ENCODE measurements at places on chromosomes 2 and 18.
A peak's percentile ranks its signal among the peaks of the same experiment; 100 is the strongest.

- DNase-seq, result peak; percentile 75
Measured at GRCh38 chr2:230330725-230331124, 3.7 kb downstream of the SP140L start.

DNA sequence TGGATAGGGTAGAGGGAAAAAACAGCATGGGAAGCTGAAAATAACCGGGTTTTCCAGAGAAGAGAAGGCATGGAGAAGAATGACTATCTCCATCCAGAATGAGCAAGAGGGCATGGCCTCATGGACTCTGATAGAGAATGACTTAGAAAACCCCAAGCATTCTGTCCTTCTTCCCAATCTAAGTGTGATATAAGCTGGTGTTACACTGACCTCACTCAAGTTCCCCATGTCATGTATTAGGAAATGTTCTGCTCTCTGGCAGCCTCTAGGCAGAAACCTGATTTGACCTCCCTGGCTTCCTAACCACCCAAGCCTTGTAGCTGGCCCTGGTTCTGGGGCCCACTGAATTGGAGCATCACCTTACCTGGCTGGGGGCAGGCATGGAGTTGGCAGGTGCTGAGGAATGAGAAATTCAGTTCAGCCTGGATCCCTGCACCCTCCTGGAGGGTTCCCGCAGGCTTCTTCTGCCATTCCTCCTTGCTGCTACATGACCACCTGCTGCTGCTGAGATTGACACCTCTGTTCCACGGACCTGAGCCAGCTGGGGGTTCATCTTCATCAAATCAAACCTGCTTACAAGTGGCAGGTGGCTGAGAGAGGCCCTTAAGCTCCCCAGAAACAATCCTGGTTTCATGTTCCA lies 5.2 kb upstream of the SIGLEC15 start:
- no peak for DNase-seq

GRCh38 chr18:68793951-68794350 lies 3.9 kb upstream of the CCDC102B start:
- DNase-seq, result no peak

DNA sequence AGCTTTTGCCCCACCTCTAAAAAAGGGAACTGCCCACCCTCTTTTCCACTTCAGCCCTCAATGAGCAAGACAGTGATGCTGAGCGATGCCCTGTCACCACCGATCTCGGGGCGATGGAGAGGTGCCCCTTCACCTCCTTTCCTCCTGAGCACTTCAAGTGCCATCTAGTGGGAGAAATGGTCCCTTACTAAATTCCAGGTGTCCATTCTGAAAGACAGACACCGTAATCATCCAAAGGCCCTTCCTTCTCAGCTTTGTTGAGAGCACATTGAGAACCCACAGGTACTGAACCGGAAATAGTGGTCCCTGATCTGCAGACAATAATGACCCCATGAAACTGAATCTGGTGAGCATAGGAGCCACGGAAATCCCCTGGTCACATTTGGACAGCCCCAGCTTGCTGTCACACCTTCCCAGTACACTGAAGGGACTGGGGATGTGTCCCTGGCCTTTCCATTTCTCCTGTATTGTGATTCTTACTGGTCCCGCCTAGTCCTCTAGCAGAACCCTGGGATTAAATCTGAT lies 38.5 kb downstream of the KCTD18 start:
- peak; percentile 54 for DNase-seq

GRCh38 chr2:43465234-43465633 lies 130.6 kb downstream of the THADA start:
- DNase-seq, result no peak

GRCh38 chr18:51028201-51028805 lies 1.7 kb upstream of the SMAD4 start:
- DNase-seq, result peak; percentile 27

- DNase-seq, result no peak
Measured at GRCh38 chr2:128610496-128610895, 291.8 kb upstream of the HS6ST1 start.

DNA sequence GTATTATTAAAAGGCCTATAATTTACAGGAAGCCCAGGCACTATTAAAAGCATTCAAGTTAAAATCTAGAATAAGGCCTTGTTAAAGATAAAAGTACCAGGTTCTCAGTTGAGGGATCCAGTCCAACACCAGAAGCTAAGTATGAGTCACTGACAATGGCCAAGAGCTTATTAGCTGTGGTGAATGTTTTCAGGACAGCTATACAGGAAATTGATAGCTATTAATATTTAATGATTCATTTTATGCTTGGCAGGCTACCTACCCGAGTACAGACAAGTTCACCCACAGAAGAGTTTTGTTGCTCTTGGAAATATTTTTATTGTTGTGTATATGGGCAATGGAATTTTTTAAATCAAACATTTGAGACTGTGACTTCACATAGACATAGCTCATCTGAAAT lies 729.6 kb upstream of the ZNF804A start:
- DNase-seq, result peak; percentile 85

- no peak for DNase-seq
Measured at GRCh38 chr2:77404189-77404588, 118.0 kb downstream of the LRRTM4 start.

DNA sequence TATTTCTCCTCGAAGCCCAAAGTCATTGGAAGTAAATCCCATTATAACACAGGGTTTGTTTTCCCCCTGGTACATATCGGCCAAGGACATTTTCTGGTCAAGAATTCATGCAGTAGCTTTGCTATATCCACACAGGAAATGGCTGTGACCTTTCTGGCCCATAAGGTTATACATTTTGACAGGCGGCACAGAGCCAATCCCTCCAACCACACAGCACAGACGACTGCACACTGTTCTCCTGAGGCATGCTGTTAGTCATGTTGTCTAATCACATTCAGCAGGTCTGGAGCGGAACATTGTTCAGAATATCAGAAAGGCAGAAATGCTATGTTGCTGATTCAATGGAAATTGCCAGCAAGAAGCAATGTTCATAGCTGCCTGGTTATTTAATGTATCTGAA lies 742.3 kb upstream of the SLC8A1 start:
- DNase-seq, result peak; percentile 63

DNA sequence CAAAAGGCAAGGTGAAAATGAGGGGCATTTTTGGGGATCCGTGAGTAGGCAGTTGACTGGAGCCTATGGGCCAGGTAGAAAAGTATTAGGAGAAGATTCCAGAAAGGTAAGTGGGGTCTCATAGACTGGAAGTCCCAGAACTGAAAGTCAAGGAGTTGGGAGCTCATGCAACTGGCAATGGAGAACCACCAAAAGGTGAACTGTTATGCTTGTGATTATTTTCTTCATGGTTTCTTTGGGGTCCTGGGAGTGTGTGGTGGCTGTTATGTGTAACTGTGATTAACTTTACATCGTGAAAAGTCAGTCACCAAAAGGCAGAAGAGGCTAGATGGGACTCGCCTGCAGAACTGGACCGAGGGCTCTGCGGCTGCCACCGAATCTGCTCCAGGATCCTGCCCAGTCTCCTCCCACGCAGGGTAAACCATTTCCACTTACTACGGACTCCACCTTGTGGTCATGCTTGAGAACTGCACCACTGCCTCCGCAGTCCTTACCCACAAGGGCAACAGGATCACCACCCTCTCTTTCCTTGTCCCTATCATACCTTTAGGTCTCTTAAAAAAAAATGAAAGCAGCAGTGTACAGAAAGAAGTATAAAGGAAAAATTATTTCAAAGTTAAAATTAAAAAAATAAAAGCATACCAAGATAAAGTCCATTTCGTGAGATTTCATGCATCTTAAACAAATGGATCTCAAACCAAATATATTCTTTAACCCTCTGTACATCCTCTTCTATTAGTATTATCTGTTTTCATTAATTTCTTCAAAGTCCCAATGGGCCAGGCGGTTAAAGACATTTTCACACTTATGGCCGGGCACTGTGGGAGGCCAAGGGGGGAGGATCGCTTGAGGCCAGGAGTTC lies 15.6 kb upstream of the CEP68 start:
- peak; percentile 87 for DNase-seq

DNA sequence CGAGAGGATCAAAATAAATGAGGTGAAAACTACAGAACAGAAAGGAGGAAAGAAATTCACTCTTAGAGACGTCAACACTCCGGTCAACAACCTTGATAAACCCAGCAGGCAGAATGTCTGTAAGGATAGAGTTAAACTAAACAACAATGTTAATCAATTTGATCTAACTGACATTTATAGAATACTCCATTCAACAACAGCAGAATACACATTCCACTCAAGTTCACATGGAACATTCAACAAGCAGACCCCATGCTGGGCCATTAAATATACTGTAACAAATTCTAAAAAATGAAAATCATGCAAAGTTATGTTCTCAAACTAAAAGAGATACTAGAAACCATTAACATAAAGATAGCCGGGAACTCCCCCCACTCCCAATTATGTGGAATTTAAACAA lies 41.8 kb downstream of the FAM210A start:
- no peak for DNase-seq

DNA sequence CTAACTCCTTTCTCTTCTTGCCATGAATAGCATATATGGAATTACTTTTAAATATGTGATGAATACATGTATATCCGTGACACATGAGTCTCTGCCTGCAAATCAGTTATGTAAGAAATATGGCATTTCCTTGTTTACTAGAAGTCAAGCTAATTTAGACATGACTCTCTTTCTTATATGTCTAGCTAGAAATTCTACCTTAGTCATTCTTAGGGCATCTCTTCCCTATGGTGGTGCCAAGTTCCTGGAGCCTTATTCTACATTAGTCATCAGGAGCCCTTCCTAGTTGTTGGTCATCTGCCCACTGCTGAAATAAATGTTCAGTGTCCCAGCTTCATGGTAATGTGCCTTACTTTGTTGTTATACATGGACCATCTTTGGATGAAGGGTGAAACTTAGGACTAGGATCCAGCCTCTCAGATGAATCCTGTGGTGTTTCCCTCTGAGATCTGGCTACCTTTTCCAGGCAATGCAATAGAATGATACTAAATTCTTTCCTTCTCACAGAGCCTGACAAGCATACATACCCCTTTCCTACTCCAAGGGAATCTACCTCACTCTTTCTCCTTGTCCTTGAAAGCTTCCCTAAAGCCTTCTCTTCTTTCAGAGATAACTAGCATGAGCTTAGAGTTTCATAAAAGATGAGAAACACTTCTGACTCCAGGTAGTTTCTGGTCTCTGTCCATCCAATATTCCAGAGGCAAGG lies 415.3 kb upstream of the VWC2L start:
- peak; percentile 98 for DNase-seq

DNA sequence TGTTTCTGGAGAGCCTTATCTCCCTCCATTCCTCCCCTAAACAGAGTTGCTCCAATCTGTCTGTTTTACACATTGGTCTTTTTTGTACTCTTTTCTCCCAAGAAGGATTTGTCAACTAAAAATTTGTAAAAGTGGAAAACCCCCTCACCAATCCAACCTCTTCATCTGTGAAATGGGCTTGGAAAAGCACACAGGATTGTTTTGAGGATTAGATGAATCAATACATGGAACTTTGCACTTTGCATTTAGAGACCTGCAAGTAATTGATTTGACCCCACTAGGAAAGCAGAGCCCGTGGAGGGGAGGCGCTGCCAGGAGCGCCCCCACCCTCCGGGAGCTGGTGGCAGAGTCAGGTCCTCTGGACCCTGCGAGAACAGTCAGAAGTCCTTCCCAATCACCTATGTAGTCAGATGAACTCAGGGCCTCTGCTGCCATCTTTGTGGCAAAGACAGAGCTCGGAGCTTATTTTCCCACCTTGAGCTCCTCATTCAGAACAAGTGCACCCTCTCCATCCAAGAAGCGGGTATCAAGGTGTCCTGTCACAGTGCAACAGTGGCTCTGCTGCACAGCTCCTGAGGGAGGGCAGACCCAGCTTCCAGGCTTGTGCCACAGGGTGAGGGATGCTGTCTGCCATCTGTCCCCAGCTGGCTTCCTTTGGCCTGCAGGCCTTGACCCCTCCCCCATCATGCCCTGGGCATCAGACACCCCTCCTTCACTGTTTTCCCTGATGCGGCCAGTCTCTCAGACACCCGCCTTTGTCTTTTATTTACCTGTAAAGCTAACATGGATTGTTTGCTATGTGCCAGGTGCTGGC lies 1.7 kb upstream of the TMEM185B start:
- DNase-seq, result no peak

DNA sequence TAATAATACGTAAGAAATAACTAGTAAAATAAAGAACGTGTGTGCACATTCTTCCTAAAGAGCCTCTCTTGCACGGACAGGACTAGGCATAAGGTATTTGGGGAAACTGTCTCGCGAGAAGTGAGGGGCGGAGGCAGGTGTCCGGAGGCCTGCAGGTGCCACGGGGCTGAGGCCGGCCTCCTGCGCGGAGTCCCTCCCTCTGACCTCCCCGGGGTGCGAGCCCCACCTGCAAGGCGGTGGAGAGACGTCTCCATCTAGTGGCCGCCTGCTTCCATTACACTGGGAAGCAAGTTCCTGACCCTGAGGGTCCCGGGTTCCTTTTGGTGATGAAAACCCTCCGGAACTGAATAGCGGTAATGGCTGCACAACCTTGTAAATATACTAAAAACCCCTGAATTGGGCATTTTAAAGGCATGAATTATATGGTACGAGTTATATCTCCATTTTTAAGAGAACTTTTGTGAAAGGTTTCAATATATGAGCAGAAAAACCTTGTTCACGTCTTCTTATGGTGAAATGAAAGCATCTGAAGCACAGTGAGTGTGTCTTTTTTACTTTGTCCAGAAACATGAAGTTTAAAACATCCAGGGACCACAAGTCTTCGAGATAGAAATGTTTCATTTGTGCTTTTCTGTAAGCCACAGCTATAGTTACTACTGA lies 35.5 kb upstream of the CTDP1 start:
- DNase-seq, result peak; percentile 59

DNA sequence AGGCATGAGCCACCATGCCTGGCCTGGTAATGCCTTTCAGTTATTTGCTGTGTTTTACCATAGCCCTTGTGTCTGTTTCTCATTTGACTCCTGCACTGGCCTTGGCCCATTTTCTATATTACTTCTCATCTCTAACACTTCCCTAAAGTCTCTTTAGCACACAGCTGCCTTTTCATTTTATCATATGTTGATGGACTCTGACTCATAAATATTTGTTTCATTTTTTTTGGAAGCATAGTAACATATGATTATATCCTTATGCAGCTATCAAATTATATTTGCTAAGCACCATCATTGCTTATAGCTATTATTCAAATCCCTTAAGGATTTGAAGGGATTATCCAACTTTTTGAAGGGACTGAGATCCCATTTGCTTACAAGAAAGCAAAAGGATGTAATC lies 320.3 kb downstream of the GPD2 start:
- DNase-seq, result no peak

- DNase-seq, result no peak
Measured at GRCh38 chr2:39475006-39475405, 37.9 kb upstream of the MAP4K3 start.

- DNase-seq, result peak; percentile 99
Measured at GRCh38 chr2:121075006-121075551, 209.9 kb downstream of the TFCP2L1 start.

DNA sequence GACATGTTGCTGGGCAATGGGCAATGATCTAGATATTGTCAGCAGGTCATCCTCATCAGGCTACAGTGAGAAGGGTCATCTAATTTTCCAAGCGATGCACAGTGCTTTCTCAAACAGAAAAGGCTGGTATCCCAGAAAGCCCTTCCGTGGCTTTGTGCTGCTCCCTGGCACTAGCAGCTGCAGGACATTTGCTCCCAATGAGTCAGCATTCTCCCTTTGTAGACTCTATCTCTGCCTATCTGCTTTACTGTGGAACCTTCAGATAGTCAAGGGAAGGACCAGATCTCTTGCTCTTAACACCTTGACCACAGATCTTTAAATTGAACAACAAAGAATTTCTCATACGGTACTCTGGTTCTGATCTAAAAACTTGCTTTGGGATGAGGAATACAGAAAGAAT lies 101.4 kb downstream of the CDH2 start:
- peak; percentile 33 for DNase-seq
